ENCODE measurements at places on chromosomes 13 and 19.

- no peak for DNase-seq
These were observed 26.7 kb upstream of the NANOS3 start for GRCh38 chr19:13849991-13850909.

DNA sequence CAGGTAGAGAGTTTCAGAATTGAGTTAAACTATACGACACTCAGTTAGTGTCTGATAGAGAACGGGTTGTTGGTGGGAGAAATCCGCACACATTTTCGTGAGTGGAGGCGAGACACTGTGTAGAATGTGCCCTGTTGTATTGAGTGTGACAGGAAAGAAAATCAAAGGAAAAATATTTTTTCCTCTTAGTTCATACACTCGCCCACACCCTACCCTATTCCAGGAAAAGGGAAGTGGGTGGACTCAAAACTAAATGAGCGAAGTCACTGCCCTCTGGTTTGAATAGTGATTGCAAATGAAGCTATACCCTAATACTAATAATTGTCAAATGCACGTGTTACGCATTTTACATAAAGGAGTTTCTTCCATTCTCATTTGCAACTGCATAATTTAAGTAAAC is 2.0 kb downstream of the ZNF347 start:
- DNase-seq: no peak

DNA sequence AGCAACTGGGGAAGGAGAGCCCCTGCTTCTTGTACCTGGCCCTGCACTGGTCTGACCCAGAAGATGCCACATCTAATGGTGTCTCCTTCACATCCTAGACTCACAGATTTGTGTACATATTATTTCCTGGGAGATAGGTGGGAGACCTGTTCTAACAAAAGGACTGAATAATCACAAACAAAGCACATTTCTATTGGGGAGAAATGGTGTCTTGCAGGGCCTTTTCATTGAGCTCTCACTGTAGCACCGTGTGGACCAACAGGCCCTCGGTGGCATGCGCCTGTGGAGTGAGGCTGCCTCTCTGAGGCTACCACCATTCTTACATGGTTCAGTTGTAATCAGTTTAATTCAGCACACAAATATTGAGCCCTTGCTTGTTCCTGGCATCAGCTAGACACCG is 989 bp upstream of the SACS start:
- no peak for DNase-seq

- DNase-seq: no peak
These were observed 92.0 kb downstream of the HS6ST3 start for GRCh38 chr13:96181911-96182310.

- no peak for DNase-seq
These were observed 249.0 kb downstream of the DLEU7 start for GRCh38 chr13:50594276-50595051.

GRCh38 chr13:43522788-43523187 is 264.0 kb downstream of the ENOX1 start:
- no peak for DNase-seq

- no peak for DNase-seq
These were observed 41.5 kb downstream of the WDFY2 start for GRCh38 chr13:51625555-51626345.

DNA sequence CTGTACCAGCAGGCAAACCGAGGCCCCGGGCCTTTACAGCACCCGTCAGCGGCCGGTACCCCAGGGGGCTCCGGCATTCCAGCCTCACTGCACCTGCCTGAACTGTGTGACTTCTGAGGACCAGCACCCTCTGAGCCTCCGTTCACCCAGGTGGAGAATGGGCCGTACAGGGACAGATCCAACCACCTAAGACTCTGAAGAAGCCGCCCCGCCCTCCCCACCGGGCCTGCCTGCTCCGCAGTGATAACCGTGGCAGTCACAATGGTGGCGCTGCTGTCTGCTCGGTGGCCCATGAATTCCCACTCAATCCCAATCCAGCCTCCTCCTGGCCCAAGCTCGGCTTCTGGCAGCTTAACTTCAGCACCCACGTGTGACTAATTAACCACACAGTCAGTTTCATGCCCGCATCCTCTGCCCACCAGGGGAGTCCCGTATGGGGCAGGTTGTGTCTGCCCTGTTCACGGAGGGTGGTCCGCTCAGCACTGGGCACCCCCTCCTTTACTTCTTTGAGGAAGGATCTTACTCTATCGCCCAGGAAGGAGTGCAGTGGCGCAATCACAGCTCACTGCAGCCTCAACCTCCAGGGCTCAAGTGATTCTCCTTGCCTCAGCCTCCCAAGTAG is 3.4 kb downstream of the TCF3 start:
- DNase-seq: no peak

DNA sequence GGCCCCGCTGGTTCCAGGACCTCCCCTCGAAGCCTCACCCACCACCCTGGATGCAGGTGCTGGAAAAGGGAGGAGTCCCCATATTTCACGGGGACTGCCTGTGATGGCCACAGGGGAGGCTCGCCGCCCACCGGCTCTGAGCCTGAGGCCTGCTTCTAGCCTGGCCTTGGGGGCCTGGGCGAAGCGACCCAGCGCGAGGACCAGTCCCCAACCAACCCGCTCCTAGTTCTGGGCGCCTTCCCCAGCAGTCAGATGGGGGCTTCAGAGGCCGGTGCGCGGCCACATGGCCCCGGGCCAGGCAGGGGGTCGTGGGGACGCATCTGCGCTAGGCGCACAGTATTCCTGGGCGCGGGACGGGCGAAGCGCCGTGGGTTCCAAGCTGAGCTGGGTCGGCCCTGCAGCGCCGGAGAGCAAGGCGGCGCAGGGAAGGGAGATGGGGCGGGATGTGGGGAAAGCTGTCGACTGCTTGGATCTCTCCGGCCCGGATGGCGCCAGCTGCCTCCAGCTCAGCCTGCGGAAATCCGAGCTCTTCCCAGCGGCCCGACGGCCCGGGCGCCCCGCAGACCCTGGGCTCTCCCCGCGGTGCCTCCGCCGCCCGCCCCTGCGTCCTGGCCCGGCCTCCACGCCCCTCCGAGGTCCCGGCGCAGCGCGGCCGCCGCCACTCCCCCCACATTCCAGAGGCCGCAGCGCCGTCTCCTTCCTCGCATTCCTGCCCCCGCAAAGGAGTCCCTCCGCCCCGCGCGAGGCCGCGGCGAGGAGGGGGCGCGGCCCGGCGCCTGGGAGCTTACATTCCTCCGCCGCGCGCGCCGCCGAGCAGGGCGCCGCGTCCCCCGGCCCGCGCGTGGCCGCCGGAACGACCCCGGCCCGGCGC is at the start of gene WTIP:
Gene WTIP (plus strand): TSS at position 788 of the 871 bp plus-strand sequence. CDS start 217 bp downstream, outside the sequence.
- DNase-seq: no peak

DNA sequence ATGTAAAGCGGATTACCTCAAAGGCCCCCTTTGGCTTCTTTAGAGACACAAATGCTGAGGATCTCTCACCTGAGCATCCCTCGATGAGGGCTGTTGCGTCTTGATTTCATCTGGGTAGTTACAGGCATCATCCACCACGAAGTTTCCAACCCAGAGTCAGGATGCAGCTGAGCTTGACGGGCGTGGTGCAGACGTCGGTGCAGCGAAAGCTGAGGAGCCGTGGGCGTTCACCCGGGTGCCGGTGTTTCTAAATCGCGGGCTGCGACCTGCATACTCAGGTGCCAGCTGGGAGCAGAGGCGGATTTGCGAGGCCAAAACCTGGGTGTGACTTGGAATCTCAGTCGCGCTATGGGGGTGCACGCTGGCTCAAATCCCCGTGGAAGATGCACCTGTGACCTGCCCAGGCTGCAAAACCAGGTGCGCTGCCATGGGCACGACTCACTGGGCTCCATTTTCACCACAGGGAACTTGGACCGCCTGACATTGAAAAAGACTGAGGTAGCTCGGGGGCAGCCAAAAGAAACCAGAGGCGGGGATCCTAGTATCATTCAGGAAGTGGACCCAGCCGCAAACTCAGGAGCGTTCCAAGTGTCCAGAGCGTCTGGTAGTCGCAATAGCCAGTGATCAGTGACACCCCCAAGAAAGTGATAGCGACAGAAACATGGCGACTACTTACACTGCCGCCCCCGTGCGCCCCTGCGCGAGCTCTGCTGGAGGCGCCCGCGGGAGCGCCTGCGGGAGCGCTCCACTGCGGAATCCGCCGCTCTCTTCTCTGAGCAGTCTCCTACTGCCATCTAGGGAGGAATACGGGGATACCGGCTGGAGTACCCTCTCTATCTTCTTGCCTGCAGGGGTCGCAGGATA is 36.4 kb upstream of the IGFL4 start:
- DNase-seq: peak; percentile 1

- DNase-seq: no peak
These were observed 10.3 kb upstream of the PAK4 start for GRCh38 chr19:39115105-39115847.

GRCh38 chr19:23698711-23699520 is 11.9 kb upstream of the ZNF675 start:
- DNase-seq: no peak

DNA sequence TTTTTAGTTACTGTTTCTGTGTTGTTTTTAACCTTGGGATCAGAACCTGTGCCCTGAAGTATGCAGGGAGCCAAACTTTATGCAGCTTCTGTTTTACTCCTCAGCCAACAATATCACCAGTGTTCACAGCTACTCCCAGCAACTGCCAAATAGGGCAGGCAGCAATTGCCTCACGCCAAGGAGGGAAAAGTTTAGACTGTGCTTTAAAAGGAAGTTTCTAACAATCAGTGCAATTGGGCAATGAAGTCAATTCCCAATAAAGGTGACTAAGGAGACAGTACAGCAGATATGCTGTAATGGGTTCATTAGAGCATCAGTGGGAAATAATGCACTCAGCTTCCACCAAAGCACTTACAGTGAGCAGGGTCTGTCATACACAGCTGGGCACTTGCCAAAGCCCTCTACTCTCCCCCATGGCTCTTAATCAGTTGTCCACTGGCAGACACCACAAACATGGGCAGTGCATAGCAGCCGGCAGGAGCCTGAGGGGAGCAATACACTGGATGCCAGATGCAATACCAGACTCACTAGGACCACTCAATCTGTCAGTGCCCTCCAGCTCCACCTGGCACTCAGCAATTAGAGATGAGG is 19.3 kb downstream of the ENOX1 start:
- no peak for DNase-seq

DNA sequence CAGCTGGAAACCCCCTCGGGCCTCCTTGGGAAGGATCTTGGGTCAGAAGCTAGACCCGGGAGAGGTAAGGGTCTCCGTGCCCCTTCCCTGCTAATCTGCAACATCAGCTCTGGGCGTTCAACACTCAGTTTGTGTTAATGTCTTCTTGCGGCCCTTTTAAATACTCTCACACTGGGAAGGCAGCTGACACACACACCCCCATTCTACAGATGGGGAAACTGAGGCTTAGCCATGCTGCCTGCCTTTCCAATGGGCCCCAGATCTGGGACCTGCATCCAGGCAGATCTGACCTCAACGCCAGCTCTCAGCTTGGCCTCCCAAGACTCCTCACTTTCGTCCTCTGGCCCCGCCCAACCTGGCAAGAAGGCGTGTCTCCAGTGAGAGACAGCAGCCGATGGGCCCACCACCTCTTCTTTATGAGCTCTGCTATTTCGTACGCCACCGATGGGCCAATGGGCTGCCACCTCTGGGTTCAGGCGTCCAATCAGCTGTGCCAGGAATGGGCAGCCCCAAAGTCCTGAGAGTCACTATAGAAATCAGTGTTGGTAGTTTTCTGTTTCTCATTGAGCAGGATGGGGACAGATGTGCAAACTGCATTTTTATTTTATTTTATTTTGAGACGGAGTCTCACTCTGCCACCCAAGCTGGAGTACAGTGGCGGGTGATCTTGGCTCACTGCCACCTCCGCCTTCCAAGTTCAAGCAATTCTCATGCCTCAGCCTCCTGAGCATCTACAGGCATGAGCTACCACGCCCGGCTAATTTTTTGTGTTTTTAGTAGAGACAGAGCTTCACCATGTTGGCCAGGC is 43.8 kb downstream of the DNM2 start:
- DNase-seq: no peak

- DNase-seq: no peak
These were observed 311.3 kb downstream of the KLF5 start for GRCh38 chr13:73370066-73370465.

DNA sequence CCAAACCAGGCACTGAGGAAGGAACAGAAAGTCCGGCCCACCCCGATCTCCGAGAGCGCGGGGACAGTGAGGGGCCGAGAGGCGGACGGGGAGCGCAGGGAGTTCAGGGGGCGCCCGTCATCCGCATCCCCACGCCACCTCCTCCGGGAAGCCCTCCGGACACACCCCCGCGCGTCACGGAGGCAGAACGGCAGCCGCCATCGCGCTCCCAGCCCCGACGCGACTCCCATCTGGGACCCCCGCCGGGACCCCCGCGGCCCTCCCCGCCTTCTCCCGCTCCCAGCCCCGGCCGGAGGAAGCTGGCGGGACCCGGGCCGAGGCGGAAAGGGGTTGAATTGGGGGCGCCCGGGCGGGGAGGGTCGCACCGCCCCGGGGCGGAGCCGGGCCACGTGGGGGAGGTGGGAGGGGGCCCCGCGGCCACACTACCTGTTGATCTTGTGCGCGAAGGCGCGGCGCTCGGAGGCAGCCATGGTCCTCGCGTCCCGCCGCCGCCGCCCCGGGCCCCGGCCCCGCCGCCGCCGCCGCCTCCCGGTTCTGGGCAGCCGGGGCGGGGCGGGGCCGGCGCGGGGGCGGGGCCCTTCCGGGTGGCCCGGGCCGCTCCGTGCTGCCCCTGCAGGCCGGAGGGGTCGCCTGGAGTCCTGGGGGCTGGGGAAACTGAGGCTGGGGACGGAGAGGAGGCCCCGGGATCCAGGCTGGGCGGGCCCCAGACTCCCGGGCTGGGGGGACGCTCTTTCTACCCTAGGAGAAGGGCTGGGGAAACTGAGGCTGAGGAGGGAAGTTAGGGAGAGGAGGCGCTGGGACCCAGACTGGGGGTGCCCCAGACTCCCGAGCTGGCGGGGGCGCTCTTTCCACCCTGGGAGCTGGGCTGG is at the start of gene DOCK6:
Gene DOCK6 (minus strand): TSS at position 554 of the 869 bp plus-strand sequence. CDS start 84 bp downstream, at position 470.
- DNase-seq: no peak

DNA sequence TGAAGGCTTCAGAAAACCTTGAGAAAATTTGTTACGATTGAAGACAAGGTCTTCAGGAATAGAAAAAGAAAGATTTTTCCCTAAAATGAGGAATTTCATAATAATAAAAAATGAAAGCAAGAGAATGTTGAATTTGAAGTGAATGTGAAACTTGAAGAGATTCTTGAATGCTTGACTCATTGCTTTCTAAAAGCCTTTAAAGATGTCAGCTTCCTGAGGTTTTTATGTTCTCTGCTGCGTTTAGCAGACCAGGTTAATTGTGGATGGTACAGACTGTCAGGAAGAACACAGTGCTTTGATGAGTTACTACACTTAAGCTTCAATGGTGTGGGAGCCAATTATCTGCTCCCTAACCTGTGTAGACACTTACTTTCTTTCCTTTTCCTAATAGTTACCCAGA is 96.3 kb upstream of the FNDC3A start:
- DNase-seq: no peak

DNA sequence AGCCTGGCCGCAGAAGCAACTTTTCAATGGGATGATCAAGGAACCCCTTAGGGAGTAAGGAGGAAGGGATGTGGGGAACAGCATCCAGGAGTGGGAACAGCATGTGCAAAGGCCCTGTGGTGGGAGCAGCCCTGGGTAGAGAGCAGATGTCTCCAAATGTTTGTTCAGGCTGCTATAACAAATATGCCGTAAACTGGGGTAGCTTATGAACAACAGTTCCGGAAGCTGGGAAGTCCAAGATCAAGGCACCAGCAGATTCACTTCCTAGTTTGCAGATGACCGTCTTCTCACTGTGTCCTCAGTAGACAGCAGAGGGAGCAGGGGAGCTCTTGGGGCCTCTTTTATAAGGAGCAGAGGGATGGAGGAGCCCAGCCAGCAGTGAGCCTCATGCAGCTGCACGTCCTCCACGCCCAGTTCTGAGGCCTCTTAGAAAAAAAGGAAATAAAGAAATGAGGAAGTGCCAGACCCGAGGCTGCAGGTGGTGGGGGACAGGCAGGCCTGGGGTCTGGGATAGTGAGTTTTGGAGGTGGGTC is 4.2 kb upstream of the LRRC25 start:
- no peak for DNase-seq

GRCh38 chr13:47299304-47299703 is 402.5 kb upstream of the HTR2A start:
- DNase-seq: no peak
